ENCODE measurements at places on chromosomes 2 and 18.

DNA sequence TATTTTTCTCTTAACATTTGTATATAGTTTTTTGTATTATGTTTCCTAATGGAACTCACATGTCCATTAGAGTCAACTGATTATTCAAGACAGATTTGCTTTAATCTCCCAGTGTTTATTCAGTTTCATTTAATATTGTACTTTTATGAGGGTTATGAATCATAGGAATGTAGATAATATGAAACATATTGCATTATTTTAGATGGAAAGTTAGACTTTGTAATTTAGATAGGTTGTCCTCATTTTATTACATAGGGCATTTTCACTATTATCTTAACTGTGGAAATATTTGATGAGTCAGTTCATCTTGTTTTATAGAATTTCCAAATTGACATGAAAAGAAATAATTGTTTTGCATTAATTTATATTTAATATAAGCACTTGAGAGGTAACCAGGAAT is 240.8 kb downstream of the PLCL1 start:
- DNase-seq = no peak

GRCh38 chr2:232204457-232204931 is 174.1 kb upstream of the ALPP start:
- DNase-seq = no peak

- DNase-seq = no peak
Observed at GRCh38 chr2:169822785-169823392, 1.8 kb downstream of the METTL5 start.

- DNase-seq = peak; percentile 20
Observed at GRCh38 chr18:3511980-3512379, 62.0 kb downstream of the TGIF1 start.

DNA sequence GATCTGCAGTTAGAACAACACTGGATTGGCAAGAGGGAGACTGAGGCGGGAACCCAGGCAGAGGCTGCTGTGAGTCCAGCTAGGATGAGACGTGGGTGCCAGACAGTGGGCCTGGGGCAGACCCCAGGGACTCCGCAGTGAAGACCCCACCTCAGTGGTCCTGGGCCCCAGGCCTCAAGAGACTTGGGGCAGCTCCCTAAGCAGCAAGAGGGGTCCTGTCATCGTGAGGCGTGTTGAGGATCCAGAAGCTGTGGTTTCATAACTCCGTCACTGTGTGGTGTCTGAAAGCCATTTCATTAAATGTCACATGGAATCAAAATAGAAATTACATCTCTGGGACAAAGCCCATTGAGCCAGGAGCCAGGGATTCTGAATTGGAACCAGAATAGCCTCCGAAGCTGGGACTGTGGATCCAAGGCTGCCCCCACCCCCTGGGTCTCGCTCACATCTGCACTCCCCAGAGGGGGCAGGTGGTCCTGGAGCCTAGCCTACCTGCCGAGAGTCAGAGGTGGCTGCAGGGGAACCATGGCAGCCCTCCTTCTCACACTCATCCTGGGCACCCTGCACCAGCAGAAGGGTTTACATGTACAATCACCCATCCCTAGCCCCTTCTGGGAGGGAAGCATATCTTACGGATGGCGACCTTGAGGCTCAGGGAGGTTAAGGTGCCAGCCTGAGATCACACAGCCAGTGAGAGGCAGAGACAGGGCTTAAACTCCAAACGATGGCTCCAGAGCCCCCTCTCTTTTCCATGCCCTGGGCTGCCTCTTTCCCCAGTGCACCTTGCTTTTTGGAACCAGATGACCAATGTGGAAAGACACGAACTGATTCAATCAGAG is 23.2 kb downstream of the RRM2 start:
- no peak for DNase-seq

DNA sequence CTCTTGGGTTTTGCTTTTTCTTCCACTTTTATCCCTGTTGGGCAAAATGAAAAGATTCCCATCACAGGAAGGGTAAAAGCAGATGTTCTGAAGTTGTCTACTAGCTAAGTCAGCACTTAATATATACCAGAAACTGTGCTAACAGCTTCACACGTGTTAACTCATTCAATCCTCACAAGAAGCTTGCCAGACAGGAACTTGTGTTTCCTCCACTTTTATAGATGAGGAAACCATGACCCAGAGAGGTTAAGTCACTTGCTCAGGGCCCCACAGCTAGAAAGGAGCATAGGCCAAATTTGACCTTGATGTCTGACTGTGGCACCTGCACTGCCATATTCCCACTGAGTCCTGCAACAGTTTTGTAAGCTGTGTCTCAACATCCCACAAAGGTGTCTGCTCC is 76.8 kb upstream of the EPC2 start:
- DNase-seq = no peak
